ENCODE measurements at places on chromosomes 13 and 19.

DNA sequence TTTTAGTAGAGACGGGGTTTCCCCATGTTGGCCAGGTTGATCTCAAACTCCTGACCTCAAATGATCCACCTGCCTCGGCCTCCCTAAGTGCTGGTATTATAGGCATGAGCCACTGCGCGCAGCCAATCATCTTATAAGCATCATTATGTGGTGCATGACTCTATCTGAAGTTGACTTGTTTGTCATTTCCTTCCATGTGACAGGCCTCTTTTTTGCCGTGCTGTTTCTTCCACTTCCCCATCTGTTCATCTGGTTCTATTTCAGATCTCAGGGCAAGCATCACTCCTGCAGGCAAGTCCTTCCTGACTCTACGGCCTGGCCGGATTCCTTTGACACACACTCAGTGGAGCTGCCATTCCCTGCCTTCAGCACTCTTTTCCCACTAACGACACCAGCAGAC is 15.2 kb downstream of the COL5A3 start:
- no peak for DNase-seq

DNA sequence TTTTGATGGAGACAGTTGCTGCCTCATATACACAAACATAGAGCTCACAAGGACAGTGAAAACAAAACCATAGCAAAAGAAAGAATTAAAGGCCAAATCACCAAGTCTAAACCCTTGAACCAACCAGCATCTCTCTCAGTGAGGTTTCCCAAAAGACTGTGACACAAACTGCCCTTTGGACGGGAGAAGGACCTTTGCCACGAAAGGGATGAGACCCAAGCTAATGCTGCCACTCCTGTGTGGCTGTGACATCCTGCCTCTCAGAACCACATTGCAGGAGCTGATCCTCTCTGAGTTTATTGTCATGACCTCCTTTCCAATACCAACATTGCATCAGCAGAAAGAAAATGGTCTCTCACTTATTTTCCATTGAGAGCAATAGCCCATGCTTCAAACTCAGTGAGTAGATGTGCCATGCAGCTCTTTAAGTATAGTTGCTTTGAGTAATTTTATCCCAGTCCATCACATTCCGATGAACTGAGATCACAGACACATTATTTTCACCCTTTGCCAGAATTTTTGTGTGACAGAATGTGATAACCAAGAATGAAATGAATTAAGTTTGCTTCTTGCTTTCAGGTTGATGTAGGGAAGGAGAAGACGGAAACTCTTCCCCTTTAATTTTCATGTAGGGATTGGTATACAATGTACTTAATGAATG is 133.5 kb upstream of the IRS2 start:
- DNase-seq = no peak

DNA sequence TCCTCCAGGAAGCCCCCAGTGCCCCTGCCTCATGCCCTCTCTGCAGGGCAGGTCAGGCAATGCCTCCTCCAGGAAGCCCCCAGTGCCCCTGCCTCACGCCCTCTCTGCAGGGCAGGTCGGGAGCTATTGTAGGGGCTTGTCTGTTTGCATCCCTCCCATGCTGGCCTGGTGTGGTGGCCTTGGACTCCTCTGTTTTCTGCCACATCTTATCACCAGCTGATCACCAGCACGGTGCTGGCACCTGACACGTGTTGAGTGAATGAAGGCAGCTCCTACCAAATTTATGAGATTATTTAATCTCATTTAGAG is 51.5 kb upstream of the C13orf46 start:
- DNase-seq = no peak

GRCh38 chr19:45391346-45391745 is 13.5 kb downstream of the PPP1R13L start:
- no peak for DNase-seq

- no peak for DNase-seq
These were observed 693 bp downstream of the XPO4 start for GRCh38 chr13:20901668-20902437.

DNA sequence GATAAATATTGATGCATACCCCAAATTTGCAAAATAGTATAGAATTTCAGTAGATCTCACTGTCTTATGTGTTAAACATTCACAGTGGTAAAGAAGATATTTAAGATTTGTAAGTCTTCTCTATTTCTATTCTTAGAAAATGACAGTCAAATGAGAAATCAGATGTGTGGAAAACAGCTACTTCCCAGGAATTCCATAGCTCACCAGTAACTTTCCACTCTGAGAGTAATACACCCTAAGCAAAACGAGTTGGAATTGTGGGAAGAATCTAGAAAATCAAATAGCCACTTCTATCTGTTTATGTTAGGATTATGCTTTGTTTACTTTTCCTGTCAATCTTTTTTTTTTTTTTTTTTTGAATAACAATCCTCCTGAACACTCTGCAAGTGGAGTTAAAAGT is 69.1 kb downstream of the FLT1 start:
- DNase-seq = no peak

GRCh38 chr13:30916991-30917390 is 10.9 kb downstream of the MEDAG start:
- DNase-seq = no peak

GRCh38 chr13:38697197-38697596 is 10.3 kb downstream of the FREM2 start:
- no peak for DNase-seq

DNA sequence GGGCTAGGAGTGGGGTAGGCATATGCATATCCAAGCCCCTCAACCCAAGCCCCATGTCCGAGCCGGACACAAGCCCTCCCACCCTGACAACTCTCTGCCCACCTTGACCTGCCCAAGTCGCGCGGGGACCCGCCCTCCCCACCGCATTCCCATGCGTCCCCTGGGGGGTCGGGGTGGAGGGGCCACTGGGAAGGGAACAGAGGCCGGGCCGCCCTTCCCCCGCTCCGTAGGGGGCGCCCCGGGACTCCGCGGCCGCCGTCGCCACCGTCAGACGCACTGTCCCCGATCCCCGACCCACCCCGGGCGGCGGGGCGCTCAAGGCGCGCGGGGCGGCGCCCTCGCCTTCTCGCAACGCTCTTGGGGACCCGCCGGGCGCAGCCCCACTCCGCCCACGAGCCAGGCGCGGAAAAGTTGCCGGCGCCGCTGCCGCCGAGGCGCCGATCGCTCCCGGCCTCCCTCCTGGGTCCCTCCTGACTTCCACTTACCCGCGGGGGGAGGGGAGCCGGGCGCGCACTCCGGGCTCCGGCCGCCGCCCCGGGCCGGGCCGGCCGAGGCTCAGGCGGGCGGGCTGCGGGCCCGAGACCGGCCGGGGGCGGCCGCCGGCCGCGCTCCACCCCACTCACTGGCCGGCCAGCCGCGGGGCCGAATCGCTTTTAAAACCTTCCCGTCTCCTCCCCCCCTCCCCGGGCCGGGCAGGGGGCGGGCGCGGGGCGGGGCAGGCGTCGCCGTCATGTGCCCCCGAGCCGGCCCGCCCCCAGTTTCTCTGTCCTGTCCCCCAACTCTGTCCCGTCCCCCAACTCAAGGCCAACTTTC is 34.4 kb upstream of the NANOS3 start:
- DNase-seq = peak; percentile 78

- DNase-seq = no peak
These were observed 42.7 kb downstream of the UNC13A start for GRCh38 chr19:17645339-17645963.

GRCh38 chr13:95137096-95137495 is 164.2 kb downstream of the ABCC4 start:
- DNase-seq = peak; percentile 26

GRCh38 chr13:53622456-53622855 is 593.8 kb downstream of the OLFM4 start:
- DNase-seq = no peak

DNA sequence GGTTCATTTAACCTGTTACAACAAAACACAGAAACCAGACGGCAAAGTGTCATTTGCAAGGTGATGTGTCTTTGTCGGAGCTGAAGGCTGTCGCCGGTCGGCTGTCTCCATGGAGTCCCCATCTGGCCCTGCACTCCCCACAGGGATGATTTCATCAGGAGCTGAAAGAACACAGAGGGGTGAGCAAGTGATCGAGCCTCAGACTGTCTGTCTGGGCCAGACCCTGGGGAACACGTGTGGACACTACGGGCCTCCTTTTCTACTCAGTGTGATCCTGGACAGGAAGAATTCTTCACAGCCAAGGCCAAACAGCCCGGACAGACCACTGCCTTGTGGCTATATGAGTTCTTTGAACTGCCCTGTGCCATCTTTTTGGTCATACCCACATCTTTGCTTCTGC is 85.1 kb downstream of the RNASEH2B start:
- no peak for DNase-seq

GRCh38 chr19:31512181-31512970 is 163.1 kb upstream of the TSHZ3 start:
- no peak for DNase-seq

GRCh38 chr13:24228852-24229458 is 68.4 kb downstream of the SPATA13 start:
- no peak for DNase-seq

GRCh38 chr13:73958657-73959397 is 175.4 kb downstream of the KLF12 start:
- no peak for DNase-seq

- no peak for DNase-seq
These were observed 18.8 kb downstream of the ZNF559 start for GRCh38 chr19:9342610-9343304.

- no peak for DNase-seq
These were observed 199.6 kb downstream of the SPRY2 start for GRCh38 chr13:80141123-80141849.
